PC-9 (cell line): ENCODE measurements at places on chromosomes 5 and 9. TPM values are rescaled to one million over a fixed set of nuclear protein-coding genes. Genes with fewer than 3 reads are reported as not detected.

Gene MARCOL
- total RNA-seq = not detected in 2 replicates

Gene SRP19
- 26.8 and 34.4 TPM in 2 replicates for total RNA-seq

Gene STK32A
- total RNA-seq = not detected in 2 replicates

Gene C9orf43
- total RNA-seq = 1.5 and 2.5 TPM in 2 replicates

Gene SLC2A8
- 19.1 and 24.6 TPM in 2 replicates for total RNA-seq

Gene DMRTA1
- 0.70 and 1.1 TPM in 2 replicates for total RNA-seq

Gene DMXL1
- 19.7 and 27.3 TPM in 2 replicates for total RNA-seq
